Liver (tissue), 10 donors: ENCODE measurements at places on chromosomes 12 and 14.

GRCh38 chr12:52913431-52913821 lies 8.6 kb upstream of the KRT8 start:
- DNase-seq = no peak
- H3K4me3 ChIP-seq = no peak overlapping the region
- no peaks in the 10 kb centered on the region for H3K36me3 ChIP-seq

- peak; percentile 61 for DNase-seq
- no peak overlapping the region for H3K4me3 ChIP-seq
- H3K27me3 ChIP-seq = no peaks in the 10 kb centered on the region
- no peaks in the 10 kb centered on the region for H3K36me3 ChIP-seq
- no peaks in the 10 kb centered on the region for H3K4me1 ChIP-seq
Measured at GRCh38 chr14:102551995-102552705, 40.3 kb upstream of the RCOR1 start.

GRCh38 chr12:18652596-18652995 lies 85.2 kb downstream of the PLCZ1 start:
- H3K27me3 ChIP-seq = no peaks in the 10 kb centered on the region
- no peak for DNase-seq
- no peak overlapping the region for H3K4me3 ChIP-seq
- no peaks in the 10 kb centered on the region for H3K36me3 ChIP-seq
- no peak overlapping the region for H3K27ac ChIP-seq

DNA sequence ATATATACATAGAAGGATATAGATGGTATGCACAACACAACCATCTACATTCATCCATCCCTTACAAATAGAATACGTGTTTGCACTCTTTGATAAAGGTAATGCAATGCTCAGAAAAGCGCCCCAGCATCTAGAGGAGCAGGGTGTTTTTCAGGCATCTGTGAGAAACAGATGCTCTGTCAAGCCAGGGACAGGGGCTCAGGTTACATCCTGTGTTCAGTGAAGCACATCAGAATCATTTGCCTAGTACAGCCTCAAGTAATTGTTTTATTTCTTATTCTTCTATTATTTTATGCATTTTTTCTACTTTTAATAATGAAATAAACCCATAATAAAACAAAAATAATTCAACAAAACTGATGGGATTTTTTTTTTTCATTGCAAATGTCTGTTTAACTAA lies 50.5 kb upstream of the HIF1A start:
- no peaks in the 10 kb centered on the region for H3K4me1 ChIP-seq
- H3K4me3 ChIP-seq = no peak overlapping the region
- no peak overlapping the region for H3K27ac ChIP-seq
- no peaks in the 10 kb centered on the region for H3K36me3 ChIP-seq

- H3K4me1 ChIP-seq = peaks cover 8% of the 10 kb centered on the region
- no peaks in the 10 kb centered on the region for H3K36me3 ChIP-seq
- H3K27me3 ChIP-seq = no peaks in the 10 kb centered on the region
- H3K27ac ChIP-seq = no peak overlapping the region
- no peak overlapping the region for H3K4me3 ChIP-seq
Measured at GRCh38 chr12:650983-651382, 12.3 kb downstream of the NINJ2 start.

DNA sequence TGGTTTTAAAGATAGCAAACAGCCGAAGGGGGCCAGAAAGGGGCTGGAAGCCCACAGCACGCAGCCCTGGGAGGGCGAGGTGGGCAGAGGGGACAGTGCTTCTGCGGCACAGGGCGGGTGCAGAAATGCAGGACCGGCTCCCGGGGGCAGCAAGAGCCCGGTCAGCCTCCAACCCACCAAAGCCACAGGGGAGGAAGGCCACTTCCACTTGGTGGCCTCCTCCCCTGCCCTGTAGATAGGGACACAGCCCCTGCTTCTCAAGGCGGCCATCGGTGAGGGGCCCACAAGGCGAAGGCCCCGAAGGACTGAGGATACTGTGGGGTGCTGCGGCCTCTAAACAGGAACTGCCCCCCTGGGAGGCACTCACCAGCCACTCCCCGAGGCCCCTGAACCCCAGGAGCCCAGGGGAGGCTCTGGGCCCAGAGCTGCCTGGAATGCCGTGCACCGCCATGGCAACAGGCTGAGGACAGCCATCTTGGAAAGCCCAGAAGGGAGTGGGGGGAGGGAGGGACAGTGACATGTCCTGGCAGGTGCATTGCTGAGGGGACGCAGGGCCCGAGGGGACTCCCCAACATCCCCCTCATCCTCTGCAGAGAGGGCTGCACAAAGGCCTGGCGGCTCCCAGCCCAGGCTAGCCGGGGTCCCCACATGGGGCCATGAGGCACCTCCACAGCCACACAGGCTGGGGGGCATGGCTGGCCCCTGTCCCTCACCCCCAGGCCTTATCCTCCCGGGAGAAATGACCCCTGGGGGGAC lies 114.7 kb downstream of the NCOR2 start:
- H3K4me3 ChIP-seq = no peak overlapping the region
- no peaks in the 10 kb centered on the region for H3K27me3 ChIP-seq
- DNase-seq = no peak
